ENCODE measurements at places on chromosomes 11 and 22. TPM values are rescaled to one million over a fixed set of nuclear protein-coding genes. Genes with fewer than 3 reads are reported as not detected.

- DNase-seq = no peak
These were observed 11.4 kb upstream of the KCNJ1 start for GRCh38 chr11:128878455-128878854.

- no peak for DNase-seq
These were observed 28.5 kb downstream of the RCOR2 start for GRCh38 chr11:63888170-63889086.

- DNase-seq = no peak
These were observed 553.0 kb downstream of the JRKL start for GRCh38 chr11:96942855-96943254.

DNA sequence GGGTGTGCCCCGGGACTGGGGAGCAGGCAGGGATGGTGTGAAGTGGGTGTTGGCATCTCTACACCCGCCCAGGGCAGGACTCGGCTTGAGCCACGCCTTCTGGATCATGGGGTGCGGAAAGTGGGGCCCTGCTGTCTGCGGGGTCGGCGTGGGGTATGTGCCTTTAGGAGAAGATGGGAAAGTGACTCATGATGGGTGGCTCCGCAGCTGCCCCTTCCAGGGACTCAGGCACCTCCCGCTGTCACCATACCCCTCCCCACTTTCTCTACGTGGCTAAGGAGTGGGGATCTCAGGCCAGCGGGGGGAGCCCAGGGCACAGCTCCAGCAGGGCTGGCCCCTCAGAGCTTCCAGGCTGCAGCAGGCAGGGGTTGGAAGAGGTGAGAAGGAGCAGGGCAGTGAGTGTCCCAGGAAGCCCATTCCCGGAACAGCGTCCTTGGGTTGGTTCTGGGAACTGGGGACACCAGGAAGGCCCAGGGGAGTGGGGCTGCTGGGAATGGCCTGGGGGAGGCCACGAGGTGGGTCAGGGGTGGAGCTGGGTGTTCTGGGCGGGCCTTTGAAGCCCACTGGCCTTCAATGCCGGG is 102.9 kb upstream of the FGF3 start:
- DNase-seq = no peak

Gene OR51B5
- 0.44 TPM for total RNA-seq

Gene OR52H1
- 0.26 TPM for total RNA-seq

Gene LRRN4CL
- 0.65 TPM for total RNA-seq

Gene FAT3
- 16.4 TPM for total RNA-seq

Gene ZMAT5
- 21.2 TPM for total RNA-seq
